ENCODE measurements at places on chromosomes 7 and 10.

DNA sequence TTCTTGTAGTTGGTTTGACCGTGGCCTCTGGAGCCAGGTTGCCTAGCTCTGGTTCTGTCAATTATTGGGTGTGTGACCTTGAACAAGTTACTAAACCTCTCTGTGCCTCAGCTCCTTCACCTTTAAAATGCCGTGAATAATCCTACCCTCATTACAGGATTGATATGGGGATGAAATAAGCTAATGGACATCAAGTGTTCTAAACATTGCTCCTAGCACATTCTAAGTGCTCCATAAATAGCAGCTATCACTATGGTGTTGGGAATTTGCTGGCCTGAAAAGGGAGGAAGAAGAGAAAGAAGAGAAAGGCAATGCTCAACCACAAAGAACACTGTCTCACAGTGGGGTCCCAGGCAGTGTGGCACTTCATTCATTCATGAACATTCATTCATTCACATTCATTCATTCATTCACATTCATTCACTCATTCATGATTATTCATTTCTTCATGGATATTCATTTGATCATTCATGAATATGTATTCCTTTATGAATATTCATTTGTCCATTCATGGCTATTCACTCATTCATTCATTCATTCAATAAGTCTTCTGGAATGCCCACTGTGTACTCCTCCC is 38.8 kb downstream of the TMEM130 start:
- no peak for DNase-seq

GRCh38 chr7:22094413-22095342 is 149.0 kb upstream of the CDCA7L start:
- DNase-seq = no peak

- DNase-seq = no peak
Observed at GRCh38 chr7:121113288-121113687, 124.8 kb downstream of the CPED1 start.

GRCh38 chr10:86752311-86752710 is 4.1 kb upstream of the BMPR1A start:
- no peak for DNase-seq

- DNase-seq = no peak
Observed at GRCh38 chr7:130962109-130962508, 228.1 kb upstream of the KLF14 start.

GRCh38 chr10:110820321-110820814 is 51.4 kb upstream of the PDCD4 start:
- no peak for DNase-seq

DNA sequence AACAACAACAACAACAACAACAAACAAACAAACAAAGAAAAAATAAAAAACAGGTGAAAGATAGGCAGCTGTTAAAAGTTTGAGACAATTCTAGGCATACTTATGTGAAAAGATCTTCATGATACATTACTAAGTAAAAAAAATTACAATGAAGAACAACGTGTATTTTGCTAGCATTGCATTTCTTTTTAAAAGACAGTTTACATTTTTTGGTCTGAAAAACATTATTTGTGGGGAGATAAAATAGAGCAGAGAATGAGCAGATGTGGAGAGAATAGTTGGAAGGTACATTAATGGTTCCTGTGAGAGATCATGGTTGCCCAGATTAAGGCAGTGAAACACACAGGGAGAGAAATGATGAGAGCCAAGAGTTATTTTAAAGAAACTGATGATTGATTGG is 210.2 kb upstream of the MKLN1 start:
- no peak for DNase-seq

DNA sequence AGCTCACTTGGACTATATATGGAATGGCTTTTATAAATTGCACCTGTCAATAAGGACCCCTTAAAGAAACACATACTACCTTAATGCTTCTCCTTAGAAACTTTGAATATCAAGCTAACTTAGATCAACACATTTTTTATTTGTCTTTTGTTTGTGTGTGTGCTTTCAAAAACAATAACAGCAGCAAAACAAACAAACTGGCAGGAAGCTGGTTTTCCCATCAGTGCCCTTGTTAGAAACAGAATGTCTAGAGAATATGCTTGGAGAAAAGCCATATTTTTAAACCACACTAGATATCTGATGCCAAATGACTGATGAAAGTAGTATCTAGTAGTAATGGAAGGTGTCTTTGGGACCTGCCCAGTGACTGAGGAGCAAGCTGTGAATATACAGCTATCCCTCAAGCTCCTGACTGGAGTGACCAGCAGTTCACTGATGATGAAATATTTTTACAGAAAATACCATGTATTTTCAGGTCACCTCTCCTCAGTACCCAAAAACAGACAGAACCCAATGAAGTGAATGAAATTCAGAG is 1.0 kb downstream of the PDE1C start:
- no peak for DNase-seq

- no peak for DNase-seq
Observed at GRCh38 chr7:123220396-123220795, 20.6 kb upstream of the SLC13A1 start.

DNA sequence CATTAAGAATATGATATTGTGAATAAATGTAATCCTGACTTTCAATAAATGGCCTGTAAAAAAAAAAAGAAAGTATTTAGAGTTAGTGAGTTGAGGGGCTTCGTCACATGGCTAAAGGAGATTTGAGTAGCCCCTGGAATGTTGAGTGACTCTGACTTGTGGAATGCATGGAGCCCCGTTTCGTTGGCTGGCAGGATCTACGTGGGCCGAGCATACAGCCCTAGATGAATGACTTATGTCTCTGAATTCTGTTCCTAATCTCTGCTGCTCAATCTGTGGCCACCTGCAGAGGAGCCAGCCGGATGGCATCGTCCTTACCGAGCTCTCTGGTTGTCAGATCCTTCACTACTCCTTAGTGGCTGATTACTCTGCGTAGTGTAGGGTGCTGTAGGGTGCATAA is 155.7 kb downstream of the MGMT start:
- DNase-seq = no peak

DNA sequence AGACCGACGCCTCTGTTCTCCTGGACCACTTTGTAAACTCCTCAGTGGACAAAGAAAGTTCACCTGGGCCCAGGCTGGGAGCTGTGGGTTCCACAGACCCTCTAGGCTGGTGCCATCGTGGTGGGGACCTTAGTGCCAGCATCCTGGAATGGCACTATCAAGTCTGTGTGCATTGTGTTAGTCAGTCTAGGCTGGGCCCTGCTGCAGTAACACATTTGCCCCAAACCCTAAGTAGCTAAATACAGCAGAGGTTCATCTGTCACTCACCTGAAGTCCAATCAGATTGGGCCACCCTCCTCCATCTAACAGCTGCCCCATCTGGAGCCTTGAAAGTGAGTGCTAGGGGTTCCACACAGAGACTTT is 110.8 kb downstream of the RGS10 start:
- no peak for DNase-seq

- DNase-seq = no peak
Observed at GRCh38 chr7:23759671-23760391, 49.8 kb downstream of the STK31 start.

GRCh38 chr10:79176052-79176501 is 107.3 kb downstream of the ZMIZ1 start:
- no peak for DNase-seq

GRCh38 chr10:129546106-129546505 is 79.1 kb downstream of the MGMT start:
- no peak for DNase-seq

DNA sequence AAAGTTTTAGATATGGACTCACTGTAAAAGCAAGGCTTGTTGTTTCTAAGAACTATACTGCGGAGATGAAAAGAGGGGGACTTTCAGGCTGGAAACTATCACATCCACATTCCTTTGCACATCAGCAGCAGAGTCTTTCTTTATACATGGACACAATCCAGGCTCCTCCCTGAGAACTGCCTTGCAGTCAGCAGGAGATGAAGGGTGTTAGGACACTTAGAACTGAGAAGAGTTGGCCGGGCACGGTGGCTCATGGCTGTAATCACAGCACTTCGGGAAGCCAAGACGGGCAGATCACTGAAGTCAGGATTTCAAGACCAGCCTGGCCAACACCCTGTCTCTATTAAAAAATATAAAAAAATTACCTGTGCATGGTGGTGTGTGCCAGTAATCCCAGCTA is 9.7 kb upstream of the GARS1 start:
- no peak for DNase-seq

- DNase-seq = no peak
Observed at GRCh38 chr7:33816106-33816505, 89.2 kb upstream of the BMPER start.

DNA sequence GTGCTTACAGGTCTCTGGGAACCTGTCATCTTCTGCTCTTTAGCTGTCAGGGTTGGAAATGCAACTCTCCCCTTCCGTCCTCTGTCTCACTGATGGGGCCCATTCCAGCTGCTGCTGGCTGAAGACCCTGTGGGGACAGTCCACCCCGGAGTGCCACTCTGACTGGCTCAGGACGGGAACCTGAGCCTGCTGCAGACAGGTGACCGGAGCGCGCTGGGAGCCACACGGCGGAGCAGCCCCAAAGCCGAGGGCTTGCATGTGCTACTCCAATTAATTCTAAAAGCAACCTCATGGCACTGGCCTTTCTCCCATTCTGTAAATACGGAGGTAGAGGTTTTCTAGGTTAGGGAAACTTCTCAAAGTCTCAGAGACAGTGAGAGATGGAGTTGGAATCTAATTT is 223.5 kb upstream of the PITRM1 start:
- no peak for DNase-seq

GRCh38 chr10:75197906-75198305 is 12.7 kb upstream of the VDAC2 start:
- no peak for DNase-seq

DNA sequence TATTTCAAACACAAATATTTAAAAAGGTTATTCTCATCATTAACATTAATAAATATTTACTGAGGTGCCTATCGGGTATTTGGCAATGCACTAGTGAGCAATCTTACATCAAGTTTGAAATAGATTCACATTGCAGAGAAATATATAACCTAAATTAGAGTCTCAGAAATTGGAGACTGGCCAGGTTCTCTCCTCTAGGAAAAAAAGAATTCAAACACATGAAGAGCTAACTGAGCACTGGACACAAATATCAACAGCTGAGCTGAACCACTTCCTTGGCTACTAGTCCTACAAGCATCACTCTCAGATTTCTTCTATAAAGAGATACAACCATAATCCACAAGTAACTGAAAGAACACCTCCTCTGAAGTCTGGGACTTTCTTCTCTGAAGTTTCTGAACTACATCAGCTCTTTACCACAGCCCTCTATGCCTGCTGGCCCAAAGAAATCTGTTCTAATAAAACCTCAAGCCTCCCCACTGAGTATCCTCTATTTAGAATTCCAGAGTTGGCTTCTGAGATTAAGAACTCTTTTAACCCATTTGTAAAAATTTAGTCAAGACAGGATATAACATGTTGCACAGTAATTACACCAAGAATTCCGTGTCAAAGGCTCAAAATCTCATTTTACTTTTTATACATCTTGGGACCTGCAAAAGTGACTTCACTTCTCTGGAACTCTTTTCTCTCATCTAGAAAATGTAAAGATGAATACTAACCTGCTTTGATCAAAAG is 45.2 kb downstream of the MTERF1 start:
- no peak for DNase-seq

- no peak for DNase-seq
Observed at GRCh38 chr7:38600741-38601140, 30.4 kb downstream of the AMPH start.

DNA sequence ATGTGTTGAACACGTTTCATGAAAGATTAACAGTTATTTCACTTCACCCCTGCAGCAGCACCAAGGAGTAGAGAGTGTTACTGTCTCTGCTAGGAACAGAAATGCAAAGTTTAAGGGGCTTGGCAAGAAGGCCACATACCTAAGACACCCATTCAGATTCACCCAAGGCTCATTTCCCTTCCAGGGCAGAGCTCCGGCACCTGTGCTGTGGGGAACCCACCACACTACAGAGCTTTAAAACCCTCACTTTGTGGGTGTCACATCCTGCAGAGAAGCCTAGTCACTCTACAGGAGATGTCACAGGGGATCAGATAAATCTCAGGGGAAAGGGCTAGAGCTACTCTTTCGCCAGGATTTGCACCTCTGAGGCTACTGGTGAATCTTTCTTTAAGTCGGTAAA is 176.1 kb upstream of the KLF6 start:
- DNase-seq = no peak

DNA sequence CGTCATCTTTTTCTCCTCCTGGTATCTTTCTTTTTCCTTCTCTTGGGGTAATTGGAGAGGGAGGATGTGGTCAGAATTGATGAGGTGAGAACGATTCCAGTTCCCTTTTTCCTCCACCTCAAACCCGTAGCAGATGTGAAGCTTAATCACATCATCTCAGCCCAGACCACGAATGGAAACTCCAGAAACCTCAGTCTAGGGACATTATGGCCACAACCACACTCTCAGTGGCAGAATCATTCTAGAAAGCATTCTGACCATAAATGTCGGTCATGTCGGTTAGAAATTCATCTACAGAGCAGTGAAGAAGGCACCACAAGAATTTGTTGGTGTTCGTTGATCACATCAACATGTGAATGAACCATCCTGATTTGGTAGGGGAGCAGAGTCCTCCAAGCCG is 78.7 kb downstream of the GATA3 start:
- peak; percentile 68 for DNase-seq

DNA sequence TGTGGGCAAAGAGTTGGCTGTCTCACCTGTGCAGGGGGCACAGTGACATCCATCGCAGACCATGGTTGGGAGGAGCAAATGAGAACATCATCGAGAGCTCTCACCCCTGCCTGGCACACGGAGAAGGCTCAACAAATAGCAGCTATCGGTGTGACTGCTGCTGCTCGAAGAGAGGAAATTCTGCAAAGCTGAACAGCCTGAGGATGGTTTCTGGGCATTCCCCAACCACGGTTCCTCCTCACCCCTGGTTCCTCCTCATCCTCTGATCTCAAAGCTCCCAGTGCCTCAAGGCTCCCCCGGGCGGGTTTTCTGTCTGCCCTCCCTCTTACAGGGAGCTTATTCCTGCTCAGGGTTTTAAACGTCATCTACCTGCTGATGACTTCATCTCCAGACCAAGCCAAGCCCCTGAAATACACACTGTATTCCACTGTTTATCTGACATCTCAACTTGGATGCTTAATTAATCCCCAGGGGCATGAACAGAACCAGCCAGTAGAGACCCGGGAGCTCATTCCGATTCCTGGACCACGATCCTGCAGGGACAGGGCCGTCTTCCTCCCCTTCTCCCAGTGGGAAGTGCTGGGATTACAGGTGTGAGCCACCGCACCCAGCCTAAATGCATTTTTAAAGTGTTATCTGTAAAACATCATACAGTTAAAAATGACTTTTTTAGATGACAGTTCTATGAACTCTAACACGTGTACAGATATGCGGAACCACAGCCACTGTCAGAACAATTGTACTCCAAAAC is 19.5 kb upstream of the NOM1 start:
- no peak for DNase-seq

DNA sequence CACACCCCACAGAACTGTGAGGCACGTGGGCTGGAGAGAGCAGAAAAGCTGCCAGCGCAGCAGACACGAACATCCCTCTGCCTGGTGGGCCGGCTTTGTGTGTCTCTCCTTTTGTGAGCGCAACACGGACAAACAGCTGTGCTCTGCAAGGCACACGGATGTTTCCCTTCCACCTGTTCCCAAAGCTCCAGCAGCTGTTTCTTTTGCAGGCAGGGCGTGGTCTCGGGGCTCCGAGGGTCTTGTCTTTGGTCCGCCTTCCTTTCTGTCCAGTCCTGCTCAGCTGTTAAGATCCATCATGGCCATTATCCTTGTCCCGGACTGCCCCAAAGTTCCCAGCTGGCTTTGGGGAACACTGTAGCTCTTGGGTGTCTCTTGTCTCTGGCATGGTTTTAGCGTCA is 32.7 kb upstream of the SH2B2 start:
- DNase-seq = no peak

GRCh38 chr7:55065079-55065478 is 46.3 kb downstream of the EGFR start:
- no peak for DNase-seq
